ENCODE measurements at places on chromosomes 2 and 18.

- no peak for DNase-seq
Measured at GRCh38 chr18:57523171-57523956, 63.1 kb downstream of the FECH start.

GRCh38 chr2:155424518-155424917, 726.0 kb downstream of the KCNJ3 start:
- DNase-seq: no peak

DNA sequence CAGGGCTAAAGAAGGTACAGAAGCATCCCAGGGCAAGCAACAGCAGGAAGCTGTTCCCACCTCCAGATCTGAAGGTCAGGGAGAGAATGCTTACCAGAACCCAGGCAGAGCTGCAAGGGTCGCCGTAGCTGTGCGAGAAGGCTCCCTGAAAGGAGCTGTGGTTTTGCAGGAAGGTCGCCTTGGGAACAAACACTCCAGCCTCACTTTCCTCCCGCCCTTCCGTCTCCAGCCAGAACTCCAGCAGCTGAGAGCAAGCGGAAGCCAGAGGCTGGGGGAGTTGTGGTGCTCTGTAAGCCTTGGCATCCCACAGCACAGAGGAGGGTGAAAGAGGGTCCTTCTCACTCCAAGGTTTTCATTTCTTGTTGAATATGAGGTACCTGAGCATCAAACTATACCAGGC, 18.3 kb upstream of the ICOS start:
- DNase-seq: no peak

GRCh38 chr2:1231466-1232063, 181.7 kb upstream of the TPO start:
- no peak for DNase-seq

- no peak for DNase-seq
Measured at GRCh38 chr2:72696559-72696958, 129.3 kb downstream of the EXOC6B start.

GRCh38 chr2:172096626-172097547, 5.8 kb downstream of the DLX2 start:
- no peak for DNase-seq

- no peak for DNase-seq
Measured at GRCh38 chr2:231238689-231239088, 40.3 kb downstream of the ARMC9 start.

DNA sequence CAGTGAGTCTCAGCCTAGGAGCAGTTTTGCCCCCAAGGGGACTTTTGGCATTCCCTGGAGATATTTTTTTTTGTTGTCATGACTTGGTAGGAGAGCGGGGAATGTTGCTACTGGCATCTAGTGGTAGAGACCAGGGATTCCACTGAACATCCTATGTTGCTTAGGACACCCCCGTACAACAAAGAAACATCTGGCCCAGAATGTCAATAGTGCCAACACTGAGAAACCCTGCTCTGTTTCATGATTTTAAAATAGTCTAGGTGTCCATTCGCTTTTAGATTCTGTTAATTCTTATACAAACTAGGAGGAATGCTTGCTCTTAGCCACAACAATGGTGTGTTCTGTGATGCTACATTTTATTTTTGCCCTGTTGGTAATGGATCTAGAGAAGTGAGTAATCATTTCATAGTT, 225.8 kb upstream of the SIX3 start:
- no peak for DNase-seq

GRCh38 chr18:56000041-56000440, 412.0 kb upstream of the TCF4 start:
- DNase-seq: no peak

- DNase-seq: no peak
Measured at GRCh38 chr2:33099989-33100388, 153.2 kb downstream of the LTBP1 start.

Data from T-helper 9 cell (primary cell).